T-helper 1 cell (primary cell): ENCODE measurements at places on chromosomes 3 and 15.

- DNase-seq, result no peak
These were observed 155.7 kb downstream of the GREM1 start for GRCh38 chr15:32873284-32874114.

DNA sequence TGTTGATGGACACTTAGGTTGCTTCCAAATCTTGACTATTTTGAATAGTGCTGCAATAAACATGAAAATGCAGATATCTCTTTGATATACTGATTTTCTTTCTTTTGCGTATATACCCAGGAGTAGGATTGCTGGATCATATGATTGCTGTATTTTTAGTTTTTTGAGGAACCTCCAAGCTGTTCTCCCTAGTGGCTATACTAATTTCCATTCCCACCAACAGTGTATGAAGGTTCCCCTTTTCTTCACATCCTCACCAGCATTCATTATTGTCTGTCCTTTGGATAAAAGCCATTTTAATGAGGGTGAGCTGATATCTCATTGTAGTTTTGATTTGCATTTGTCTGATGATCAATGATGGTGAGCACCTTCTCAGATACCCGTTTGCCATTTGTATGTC lies 12.5 kb downstream of the PATL2 start:
- DNase-seq, result no peak

- no peak for DNase-seq
These were observed 64.3 kb downstream of the CASR start for GRCh38 chr3:122247825-122248185.

GRCh38 chr3:128999102-128999501 lies 2.0 kb upstream of the EFCC1 start:
- DNase-seq, result no peak

- DNase-seq, result no peak
These were observed 217.0 kb downstream of the EPHB1 start for GRCh38 chr3:135012101-135012500.

GRCh38 chr15:39312984-39313383 lies 267.9 kb upstream of the THBS1 start:
- no peak for DNase-seq

- DNase-seq, result no peak
These were observed 62.1 kb downstream of the SLC49A4 start for GRCh38 chr3:122857019-122857418.

DNA sequence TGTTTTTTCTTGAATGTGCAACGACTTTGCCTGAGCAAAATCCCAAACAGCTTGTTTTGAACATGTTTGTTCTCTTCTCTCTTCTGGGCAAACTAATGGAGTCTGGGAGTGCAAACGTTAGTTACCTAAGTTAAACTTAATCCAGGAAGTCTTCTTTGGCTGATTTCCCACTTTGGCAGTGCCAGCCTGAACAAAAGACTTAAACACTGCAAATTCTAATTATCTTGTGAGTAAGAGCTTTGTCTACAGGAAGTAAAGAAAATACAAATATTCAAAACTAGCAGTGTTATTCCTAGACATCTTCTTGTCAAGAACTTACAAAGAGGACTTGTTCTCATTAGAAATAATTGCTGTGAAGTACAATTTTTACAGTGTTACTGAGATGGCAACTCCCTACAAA lies 16.7 kb upstream of the DENND6A start:
- no peak for DNase-seq

DNA sequence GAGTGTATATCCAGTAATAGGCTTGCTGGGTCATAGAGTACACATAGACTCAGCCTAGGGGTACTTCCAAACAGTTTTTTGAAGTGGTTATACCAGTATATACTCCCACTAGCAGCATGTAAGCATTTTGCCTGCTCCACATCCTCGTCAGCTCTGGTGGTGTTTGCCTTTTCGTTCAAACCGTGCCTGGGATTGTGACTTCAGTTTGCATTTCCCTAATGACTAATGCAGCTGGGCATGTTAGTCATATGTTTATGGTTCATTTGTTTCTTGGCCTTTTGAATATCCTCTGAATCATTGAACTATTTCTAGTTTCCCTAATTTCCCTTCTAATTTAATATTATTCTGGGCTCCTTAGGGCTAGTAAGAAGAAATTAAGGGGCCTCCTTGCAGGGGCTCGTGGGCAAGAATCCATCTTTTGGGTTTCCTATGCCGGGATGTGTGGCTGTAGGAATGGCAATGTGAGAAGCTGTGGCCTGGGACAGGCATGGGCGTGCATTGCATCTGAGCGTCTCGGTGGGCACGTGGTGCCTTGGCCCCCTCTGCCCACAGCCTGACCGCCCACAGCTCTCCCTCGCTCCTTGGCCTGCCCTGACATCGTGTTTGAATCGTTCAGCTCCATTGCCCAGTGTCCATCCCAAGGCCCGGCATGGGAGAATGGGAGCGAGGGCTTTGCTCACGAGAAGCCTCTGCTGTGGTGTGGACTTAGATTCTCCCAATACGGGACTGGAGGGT lies 26.4 kb downstream of the FAH start:
- DNase-seq, result no peak

GRCh38 chr3:124824286-124824915 lies 62.8 kb downstream of the ITGB5 start:
- DNase-seq, result no peak

- no peak for DNase-seq
These were observed 20.2 kb downstream of the ARNT2 start for GRCh38 chr15:80424381-80424780.

GRCh38 chr3:150410311-150411105 lies 2.4 kb downstream of the TSC22D2 start:
- DNase-seq, result peak; percentile 25

GRCh38 chr3:183370391-183370790 lies 58.0 kb downstream of the MCF2L2 start:
- DNase-seq, result no peak

DNA sequence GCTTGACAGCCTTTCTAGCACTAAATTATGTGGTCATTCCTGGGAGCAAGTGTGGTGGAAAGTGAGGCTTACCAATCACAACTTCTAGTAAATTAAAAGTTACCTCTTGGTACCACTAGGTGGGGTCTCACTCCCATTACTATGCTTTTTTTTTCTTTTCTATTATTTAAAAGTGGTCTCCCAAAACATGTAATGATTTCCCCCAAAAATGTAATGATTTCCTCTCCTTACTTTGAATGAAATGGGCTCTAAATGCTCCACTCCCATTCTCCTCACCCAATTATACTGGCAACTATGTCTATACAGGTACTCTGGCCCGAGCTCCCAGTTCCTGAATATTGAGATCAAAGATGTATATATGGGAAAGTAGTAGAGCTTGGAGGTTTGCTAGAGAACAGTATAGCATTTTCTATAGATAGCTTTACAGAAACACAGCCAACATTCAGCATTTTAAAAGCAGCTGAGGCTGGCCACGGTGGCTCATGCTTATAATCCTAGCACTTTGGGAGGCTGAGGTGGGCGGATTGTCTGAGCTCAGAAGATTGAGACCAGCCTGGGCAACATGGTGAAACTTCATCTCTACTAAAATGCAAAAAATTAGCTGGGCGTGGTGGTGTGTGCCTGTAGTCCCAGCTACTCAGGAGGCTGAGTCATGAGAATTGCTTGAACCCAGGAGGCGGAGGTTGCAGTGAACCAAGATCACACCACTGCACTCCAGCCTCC lies 70.9 kb downstream of the DCUN1D1 start:
- no peak for DNase-seq
